T-cell (primary cell): ENCODE measurements at places on chromosomes 3 and 15.

DNA sequence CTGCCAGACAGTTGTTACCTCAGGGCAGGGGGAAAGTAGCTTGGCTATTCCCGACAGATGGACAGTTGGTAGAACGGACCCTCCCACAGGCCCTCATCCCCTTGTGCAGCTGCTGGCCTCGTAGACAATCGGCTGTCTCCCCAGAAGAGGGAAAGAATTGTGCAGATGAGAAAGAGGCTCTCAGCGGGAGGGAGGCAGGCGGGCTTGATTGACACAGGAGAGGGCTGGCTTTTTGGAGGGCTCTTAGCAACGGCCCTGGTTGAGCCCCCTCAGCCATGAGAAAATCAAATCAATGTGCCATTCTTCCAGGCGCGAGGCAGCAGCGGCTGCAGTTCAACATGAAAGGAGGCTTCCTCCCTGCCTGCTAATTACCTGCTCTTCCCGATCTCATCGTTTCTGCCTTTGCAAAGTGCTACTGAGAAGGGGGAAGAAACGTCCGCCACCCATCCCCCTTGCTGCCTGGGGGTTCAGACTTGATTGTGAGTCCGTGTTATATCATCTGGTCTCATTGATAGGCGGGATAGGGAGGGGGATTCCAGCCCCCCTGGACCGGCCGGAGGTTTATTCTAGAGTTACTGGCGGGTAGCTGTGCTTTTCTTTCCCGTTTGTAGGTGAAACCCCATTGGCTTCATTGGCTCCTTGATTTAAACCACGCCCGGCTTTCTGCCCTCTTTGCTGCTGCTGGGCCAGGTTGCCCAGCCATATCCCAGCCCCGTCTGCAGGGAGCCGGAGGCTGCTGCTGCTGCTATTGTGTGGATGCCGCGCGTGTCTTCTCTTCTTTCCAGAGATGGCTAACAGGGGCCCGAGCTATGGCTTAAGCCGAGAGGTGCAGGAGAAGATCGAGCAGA is at the start of gene TAGLN3:
TAGLN3 (plus strand) TSS at position 287 of the 848 bp plus-strand sequence; CDS start at position 788, 501 bp downstream.
- no peak for DNase-seq

GRCh38 chr15:100254691-100255090 is 87.1 kb downstream of the ADAMTS17 start:
- no peak for DNase-seq

GRCh38 chr3:101262393-101263240 is 57.8 kb downstream of the IMPG2 start:
- no peak for DNase-seq

- DNase-seq = no peak
Observed at GRCh38 chr3:160319322-160319721, 79.7 kb downstream of the IFT80 start.

DNA sequence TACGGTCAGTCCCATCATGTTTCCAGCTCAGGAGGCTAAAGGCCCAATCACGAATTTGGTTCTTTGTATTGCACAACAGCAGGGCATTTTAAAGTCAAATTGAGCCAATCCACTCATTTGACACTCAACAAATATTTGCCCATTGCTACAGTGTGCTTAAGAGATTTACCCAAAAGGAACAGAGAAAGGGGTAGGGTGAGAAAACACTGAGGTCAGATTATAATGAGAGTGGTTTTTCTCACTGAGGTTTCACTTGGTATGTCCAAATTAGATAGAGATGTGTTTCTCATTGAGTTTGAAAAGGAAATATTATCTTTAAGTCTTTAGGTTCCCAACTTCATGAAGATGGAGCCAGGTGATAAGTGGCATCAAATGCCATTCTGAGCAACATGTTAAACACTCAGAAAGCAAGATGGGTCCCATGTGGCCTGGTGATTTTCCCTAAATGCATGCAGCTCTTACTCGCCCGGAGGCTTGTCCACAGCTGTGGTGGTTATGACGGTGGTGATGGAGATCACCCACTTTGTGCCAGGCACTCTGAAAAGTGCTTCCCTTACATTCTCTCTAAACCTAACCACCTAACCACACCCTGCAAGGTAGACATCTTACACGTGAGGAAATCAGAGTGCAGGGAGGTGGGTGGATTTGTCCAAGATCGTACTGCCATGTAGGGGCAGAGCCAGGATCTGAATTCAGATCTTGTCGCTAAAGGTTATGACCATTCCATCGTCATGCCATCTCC is 31.2 kb upstream of the USP3 start:
- no peak for DNase-seq
